Body of pancreas (tissue), 4 donors: ENCODE measurements at places on chromosomes 6 and 20. TPM values are rescaled to one million over a fixed set of nuclear protein-coding genes. Genes with fewer than 3 reads are reported as not detected.

LIME1 gene
- 14.0 TPM for total RNA-seq

GLP1R gene
- 6.9 TPM for total RNA-seq

DSE gene
- 8.6 TPM for total RNA-seq

PREX1 gene
- total RNA-seq, result 9.1 TPM

MAFB gene
- 22.1 TPM for total RNA-seq

FRK gene
- 7.9 TPM for total RNA-seq

BPI gene
- total RNA-seq, result not detected

HSD17B8 gene
- total RNA-seq, result 19.1 TPM

KCNK15 gene
- total RNA-seq, result 3.3 TPM

FGD2 gene
- 11.9 TPM for total RNA-seq

OR2J3 gene
- total RNA-seq, result not detected

BPIFB1 gene
- total RNA-seq, result not detected

ESR1 gene
- total RNA-seq, result 0.52 TPM

PI16 gene
- 3.1 TPM for total RNA-seq

OTOR gene
- total RNA-seq, result not detected

EEF1A2 gene
- 21.0 TPM for total RNA-seq

SLC22A7 gene
- not detected for total RNA-seq

RSPO4 gene
- not detected for total RNA-seq

TP53TG5 gene
- not detected for total RNA-seq

GPLD1 gene
- total RNA-seq, result 0.66 TPM

TNFRSF6B gene
- total RNA-seq, result 9.9 TPM

CFB gene
- 33.9 TPM for total RNA-seq

KIAA1755 gene
- 0.99 TPM for total RNA-seq

KCNK5 gene
- 31.0 TPM for total RNA-seq
